ENCODE measurements at places on chromosomes 1 and 21.

DNA sequence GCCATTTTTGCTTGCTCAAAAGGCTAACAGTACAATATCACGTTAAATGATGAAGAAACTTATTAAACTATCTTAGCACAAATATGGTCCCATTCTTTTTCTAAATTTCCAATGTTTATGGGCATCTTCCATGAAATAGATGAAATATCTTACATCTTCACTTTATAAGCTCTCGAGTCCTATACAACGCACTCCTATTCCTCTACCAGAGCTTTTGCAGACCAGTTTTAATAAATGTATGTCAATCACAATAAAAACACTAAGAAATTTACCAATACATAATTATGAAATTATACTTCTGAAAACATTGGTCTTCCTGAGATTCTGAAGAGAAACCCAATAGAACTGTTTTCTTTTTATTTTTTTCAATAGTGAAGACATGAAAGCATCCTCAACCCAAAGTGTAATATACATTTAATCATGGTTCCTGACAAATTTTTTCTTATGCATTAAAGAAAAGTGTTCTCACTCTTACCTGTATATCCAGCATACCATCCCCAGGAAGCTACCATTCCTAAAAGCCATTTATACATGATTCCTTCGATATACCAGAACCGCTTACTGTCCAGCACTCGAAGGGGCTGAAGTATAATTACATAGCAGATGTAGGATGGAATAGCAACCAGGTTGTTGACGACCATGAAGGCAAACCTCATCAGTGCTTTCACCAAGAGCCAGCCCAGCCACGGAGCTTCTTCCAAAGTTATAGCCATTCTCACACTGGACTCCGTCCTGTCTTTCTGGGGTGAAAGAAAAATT lies 1.8 kb downstream of the LPGAT1 start:
- H3K36me3 ChIP-seq: no peaks in the 10 kb centered on the region
- peak overlapping the region; percentile 72 for H3K4me3 ChIP-seq
- H3K27ac ChIP-seq: peak overlapping the region; percentile 36
- no peaks in the 10 kb centered on the region for H3K27me3 ChIP-seq
- peaks cover 27% of the 10 kb centered on the region for H3K4me1 ChIP-seq
- no peak for DNase-seq

DNA sequence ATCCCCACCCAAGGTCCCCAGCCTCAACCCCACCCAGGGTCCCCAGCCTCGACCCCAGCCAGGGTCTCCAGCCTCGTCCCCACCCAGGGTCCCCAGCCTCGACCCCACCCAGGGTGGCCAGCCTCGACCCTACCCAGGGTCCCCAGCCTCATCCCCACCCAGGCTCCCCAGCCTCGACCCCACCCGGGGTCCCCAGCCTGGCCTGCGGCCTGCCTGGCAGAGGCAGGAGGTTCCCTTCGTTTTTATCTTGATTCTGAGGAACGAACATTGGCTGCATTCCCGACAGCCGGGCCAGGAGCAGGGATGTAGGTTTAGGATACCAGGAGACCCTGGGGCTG lies 3.4 kb upstream of the PDE9A start:
- no peaks in the 10 kb centered on the region for H3K36me3 ChIP-seq
- no peak overlapping the region for H3K4me3 ChIP-seq
- H3K27ac ChIP-seq: no peak overlapping the region
- no peaks in the 10 kb centered on the region for H3K27me3 ChIP-seq
- H3K4me1 ChIP-seq: peaks cover 25% of the 10 kb centered on the region
- DNase-seq: no peak

- H3K4me1 ChIP-seq: peaks cover 50% of the 10 kb centered on the region
- H3K36me3 ChIP-seq: no peaks in the 10 kb centered on the region
- H3K27me3 ChIP-seq: no peaks in the 10 kb centered on the region
- no peak overlapping the region for H3K4me3 ChIP-seq
- DNase-seq: no peak
Measured at GRCh38 chr1:203554071-203554470, 60.1 kb downstream of the OPTC start.

DNA sequence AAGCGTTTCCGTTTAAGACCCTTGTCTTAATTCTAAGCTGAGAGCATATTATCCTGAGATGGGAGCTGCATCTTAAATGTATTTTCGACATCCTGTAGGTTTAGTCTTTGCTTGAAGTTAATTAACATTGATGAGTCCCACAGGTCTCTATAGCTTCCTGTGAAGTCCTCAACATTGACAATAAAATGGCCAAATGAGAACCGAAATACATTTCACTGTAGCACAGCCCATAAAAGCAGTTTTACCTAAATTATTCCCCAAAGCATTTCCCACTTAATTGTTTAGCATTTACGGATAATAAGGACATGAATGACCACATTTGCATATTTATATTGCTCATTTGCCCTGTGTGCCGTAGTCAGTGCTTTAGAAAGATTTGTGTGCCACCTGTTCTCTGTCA lies 116.4 kb downstream of the CRB1 start:
- no peaks in the 10 kb centered on the region for H3K27me3 ChIP-seq
- no peak overlapping the region for H3K4me3 ChIP-seq
- H3K4me1 ChIP-seq: no peaks in the 10 kb centered on the region
- no peaks in the 10 kb centered on the region for H3K36me3 ChIP-seq
- H3K27ac ChIP-seq: no peak overlapping the region
